ENCODE measurements at places on chromosomes 7 and 10.

DNA sequence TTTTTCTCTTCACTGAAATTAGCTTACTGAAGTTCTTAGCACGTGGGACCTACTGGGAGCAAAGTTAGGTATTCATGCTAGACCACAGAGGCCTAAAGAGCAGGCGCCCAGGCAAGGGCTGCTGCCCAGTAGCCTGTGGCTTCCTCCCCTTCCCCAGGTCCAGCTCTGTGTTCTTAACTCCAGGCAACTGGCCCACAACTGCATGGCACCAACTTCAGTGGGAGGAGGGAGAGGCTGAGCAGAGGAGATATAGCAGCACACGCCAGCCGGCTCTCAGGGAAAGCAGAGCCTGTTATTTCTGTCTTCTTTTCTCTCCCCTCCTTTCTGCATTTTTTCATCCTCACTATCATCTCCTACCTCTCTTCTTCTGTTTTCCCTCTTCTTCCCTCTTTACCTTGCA, 67.4 kb downstream of the PCGF5 start:
- no peak for DNase-seq

DNA sequence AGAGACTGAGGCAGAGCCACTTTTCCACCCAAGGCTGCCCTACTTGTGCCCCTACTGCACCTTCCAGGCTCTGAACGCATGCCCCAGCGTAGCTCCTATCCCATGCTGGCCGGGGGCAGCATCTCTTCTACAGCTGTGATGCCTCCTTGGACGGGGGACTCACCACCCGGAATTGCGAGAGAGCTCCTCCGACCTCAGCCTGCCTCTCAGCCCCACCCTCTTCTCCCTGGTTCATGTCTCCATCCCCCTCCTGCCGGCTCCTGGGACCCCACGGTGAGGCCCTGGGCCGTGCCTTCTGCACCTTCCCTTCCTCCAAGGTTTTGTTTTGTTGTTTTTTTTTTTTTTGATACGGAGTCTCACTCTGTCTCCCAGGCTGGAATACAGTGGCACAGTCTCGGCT, 112.4 kb downstream of the MICALL2 start:
- DNase-seq, result no peak

DNA sequence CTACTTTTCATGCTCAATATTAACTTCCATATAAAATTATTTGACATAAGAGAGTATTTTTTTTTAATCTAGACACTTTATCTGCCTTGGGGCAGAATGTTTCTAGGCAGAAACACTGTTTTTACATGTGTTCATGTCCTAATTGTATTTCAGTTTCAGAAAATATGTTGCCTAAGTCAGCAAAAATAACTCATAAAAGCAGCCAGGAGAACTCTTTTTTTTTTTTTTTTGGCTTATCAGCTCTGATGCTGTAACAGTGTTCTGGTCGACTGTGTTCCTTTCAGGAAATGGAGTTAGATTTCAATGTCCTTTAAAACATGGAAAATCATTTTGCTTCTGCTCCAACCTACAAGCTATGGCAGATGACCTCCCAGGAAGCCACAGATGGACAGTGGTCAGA, 63.2 kb upstream of the OPALIN start:
- DNase-seq, result no peak

GRCh38 chr10:28113202-28113601, 114.3 kb upstream of the ODAD2 start:
- DNase-seq, result no peak

DNA sequence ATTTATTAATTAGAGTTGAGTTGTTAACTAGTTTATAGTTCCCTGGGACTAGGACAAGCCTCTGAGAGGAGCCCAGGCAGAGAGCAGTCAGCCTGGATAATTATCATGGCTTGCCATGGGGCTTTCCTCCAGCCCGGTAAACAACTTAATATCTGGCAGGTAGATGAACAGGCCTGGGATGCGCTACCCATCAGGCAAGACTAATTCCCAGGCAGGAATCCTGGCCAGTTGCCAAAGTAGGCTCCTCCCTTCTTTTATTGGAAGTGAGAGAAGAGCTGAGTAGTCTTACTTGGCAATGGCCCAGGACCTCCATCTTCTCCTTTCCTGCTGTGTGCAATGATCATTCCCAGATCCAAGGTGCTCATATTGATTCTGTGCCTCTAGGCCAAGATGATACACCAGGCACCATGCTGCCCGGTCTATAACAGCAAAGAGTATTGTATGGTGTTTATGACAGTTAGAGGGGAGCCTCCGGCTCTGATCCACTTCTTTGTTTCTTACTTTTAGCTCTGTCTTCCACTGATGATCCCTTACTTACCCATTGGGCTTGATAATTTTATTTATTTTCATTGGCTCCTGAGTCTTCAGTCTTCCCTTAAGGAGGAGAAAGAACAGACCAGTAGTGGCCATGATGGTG, 408.7 kb downstream of the REEP3 start:
- DNase-seq, result no peak

DNA sequence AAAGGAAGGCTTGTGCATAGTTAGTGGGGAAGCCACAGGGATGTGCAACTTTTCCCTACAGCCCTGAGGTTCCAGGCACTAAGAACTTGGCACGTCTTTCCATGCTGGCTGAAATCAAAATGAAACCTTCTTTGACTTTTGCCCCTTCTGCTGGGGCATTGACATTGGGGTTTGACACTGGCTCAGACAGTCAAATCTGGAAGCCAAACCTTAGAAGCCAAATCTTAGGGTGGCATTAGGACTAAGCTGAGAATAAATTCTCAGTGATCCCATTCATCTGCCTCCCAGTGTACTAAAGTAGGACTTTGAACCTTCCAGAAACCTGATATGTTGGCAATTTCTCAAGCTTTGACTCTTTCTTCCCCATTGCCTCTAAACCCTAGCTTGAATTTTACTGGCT, 31.3 kb upstream of the INSYN2A start:
- DNase-seq, result no peak
